ENCODE measurements at places on chromosomes 5 and 9. TPM values are rescaled to one million over a fixed set of nuclear protein-coding genes. Genes with fewer than 3 reads are reported as not detected.

The SPINK4 gene
- total RNA-seq, result not detected

The IL9 gene
- not detected for total RNA-seq

The AP3B1 gene
- 37.5 TPM for total RNA-seq

The BTNL3 gene
- total RNA-seq, result not detected

The BTNL9 gene
- not detected for total RNA-seq

The RNF145 gene
- total RNA-seq, result 29.3 TPM

The DBN1 gene
- total RNA-seq, result 224 TPM

The MZB1 gene
- not detected for total RNA-seq

The PALM2AKAP2 gene
- total RNA-seq, result 0.67 TPM

The SHISAL2B gene
- not detected for total RNA-seq

The SLC23A1 gene
- total RNA-seq, result not detected

The ANKRD31 gene
- under 0.01 TPM for total RNA-seq

The GAS1 gene
- total RNA-seq, result 16.1 TPM

The WHRN gene
- total RNA-seq, result 0.15 TPM

The C6 gene
- total RNA-seq, result not detected

The CARTPT gene
- total RNA-seq, result not detected

The TUSC1 gene
- 10.7 TPM for total RNA-seq

The HMCN2 gene
- total RNA-seq, result not detected

The RNF180 gene
- total RNA-seq, result 1.2 TPM

The DMGDH gene
- total RNA-seq, result 2.5 TPM

The BARX1 gene
- not detected for total RNA-seq

The WDR5 gene
- total RNA-seq, result 24.4 TPM

The KIF20A gene
- 103 TPM for total RNA-seq

The PRR16 gene
- 23.9 TPM for total RNA-seq

Data from bronchus fibroblast of lung (primary cell).